ENCODE measurements at places on chromosomes 3 and 15. TPM values are rescaled to one million over a fixed set of nuclear protein-coding genes. Genes with fewer than 3 reads are reported as not detected.

DNA sequence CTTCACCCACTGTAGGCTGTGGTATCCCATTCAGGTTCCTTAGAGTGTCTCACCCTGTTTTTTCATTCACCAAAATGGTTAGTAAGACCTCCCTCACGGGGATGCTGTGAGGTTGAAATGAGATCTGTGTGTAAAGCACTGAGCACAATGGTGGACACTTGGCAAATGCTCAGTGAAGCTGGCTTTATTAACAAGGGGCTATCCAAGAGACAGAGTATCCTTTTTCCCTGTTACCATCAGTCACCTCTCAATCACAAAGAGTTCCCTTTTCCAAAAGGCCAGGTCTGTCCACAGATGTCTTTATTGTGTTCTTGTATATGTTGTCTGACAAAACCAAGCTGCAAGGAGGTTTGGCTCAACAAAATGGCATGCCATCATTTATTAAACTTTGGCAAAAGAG, 138.9 kb upstream of the RARB start:
- H3K27me3 ChIP-seq, result no peaks in the 10 kb centered on the region
- H3K27ac ChIP-seq, result no peak overlapping the region
- peaks cover 2% of the 10 kb centered on the region for H3K4me1 ChIP-seq
- no peaks in the 10 kb centered on the region for H3K36me3 ChIP-seq
- DNase-seq, result no peak
- no peak overlapping the region for H3K4me3 ChIP-seq

GRCh38 chr3:177358091-177358976, 161.1 kb upstream of the TBL1XR1 start:
- peak overlapping the region; percentile 88 for H3K27ac ChIP-seq
- H3K4me3 ChIP-seq, result peak overlapping the region; percentile 70
- peaks cover 68% of the 10 kb centered on the region for H3K4me1 ChIP-seq
- no peaks in the 10 kb centered on the region for H3K27me3 ChIP-seq
- no peaks in the 10 kb centered on the region for H3K36me3 ChIP-seq
- no peak for DNase-seq

- DNase-seq, result no peak
- H3K27ac ChIP-seq, result no peak overlapping the region
- H3K4me1 ChIP-seq, result peaks cover 14% of the 10 kb centered on the region
- H3K27me3 ChIP-seq, result no peaks in the 10 kb centered on the region
- no peak overlapping the region for H3K4me3 ChIP-seq
Observed at GRCh38 chr3:45716790-45717336, 27.7 kb downstream of the SACM1L start.

DNA sequence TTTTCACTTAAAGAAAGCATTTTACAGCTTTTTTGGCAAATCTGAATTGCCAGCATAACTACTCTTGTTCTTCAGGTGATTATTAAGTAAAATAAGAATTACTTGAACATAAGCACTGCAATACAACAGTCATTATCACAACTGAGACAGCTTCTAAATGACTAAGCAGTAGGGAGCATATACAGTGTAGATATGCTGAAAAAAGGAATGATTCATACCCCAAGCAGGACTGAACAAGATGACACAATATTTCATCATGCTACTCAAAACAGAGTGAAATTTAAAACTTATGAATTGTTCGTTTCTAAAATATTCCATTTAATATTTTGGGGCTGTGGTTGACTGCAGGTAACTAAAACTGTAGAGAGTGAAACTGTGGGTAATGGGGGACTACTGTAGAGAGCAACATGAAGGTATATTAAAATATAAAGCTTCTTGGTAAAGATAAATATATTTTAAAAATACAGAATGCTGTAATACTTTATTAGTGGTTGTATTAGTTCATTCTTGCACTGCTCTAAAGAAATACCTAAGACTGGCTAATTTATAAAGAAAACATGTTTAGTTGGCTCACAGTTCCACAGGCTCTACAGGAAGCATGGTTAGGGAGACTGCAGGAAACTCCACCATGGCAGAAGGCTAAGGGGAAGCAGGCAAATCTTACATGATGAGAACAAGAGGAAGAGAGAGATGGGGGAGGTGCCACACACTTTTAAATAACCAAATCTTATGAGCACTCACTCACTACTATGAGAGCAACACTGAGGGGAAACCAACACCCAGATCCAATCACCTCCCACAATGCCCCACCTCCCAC, 84.8 kb downstream of the DCLK3 start:
- no peaks in the 10 kb centered on the region for H3K27me3 ChIP-seq
- no peak overlapping the region for H3K4me3 ChIP-seq
- no peak for DNase-seq
- no peak overlapping the region for H3K27ac ChIP-seq
- no peaks in the 10 kb centered on the region for H3K4me1 ChIP-seq
- H3K36me3 ChIP-seq, result no peaks in the 10 kb centered on the region

DNA sequence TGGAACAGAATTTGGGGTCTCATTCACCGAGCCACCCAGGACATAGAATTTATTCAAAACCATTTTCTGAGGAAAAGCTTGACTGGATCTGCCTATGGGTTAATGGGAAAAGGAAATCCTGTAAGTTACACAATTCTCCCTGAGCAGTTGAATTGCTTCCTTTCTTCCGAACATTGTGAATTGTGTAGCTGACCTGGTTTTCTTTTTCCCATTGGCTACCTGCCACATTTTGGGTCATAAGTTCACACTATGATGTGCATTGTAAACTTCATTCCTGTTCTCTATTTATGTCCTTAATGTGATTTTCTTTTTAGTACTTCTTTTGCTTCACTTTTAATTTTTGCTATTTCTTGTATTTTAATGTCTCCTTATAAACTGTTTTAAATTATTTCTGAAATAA, 386.0 kb upstream of the LRRC3B start:
- H3K27ac ChIP-seq, result no peak overlapping the region
- H3K4me1 ChIP-seq, result no peaks in the 10 kb centered on the region
- no peak for DNase-seq
- no peaks in the 10 kb centered on the region for H3K27me3 ChIP-seq

- H3K4me1 ChIP-seq, result no peaks in the 10 kb centered on the region
- no peak for DNase-seq
- no peaks in the 10 kb centered on the region for H3K36me3 ChIP-seq
- no peak overlapping the region for H3K27ac ChIP-seq
Observed at GRCh38 chr15:81064253-81064652, 63.5 kb downstream of the TLNRD1 start.

DNA sequence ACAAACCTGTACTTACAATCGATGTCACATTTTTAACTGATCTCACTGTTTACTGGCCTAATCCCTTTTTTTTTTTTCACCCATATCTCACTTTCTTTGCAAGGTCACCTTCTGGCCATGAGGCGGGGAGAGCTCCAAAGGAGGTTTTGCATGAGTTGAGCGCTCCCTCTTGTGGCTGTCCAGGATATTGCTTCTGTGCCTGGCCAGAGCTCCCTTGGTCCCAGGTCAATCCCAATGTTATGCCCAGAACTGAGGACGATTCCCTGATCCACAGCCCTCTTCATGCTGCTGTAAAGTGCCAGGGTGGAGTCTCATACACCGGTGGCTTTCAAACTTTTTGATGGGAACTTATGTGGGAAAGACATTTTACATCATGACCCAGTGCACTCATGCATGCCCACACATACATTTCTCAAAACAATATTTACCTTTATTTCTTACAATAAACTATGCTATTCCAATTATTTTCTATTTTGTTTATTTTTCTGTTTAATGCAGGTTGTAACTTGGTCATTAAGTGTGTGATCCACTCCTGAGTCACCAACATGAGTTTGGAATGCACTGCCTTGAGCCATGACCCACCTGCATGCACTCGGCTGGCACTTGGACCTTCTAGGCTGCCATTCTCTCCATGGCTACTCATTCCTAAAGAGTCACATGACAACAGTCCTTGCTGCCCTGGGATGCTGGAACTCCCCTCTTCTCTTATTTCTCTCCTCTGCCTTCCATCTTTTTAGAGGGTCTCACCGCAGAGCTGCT, 9.6 kb upstream of the SST start:
- no peaks in the 10 kb centered on the region for H3K27me3 ChIP-seq
- peak; percentile 28 for DNase-seq
- H3K27ac ChIP-seq, result no peak overlapping the region
- no peaks in the 10 kb centered on the region for H3K36me3 ChIP-seq
- peaks cover 4% of the 10 kb centered on the region for H3K4me1 ChIP-seq

DNA sequence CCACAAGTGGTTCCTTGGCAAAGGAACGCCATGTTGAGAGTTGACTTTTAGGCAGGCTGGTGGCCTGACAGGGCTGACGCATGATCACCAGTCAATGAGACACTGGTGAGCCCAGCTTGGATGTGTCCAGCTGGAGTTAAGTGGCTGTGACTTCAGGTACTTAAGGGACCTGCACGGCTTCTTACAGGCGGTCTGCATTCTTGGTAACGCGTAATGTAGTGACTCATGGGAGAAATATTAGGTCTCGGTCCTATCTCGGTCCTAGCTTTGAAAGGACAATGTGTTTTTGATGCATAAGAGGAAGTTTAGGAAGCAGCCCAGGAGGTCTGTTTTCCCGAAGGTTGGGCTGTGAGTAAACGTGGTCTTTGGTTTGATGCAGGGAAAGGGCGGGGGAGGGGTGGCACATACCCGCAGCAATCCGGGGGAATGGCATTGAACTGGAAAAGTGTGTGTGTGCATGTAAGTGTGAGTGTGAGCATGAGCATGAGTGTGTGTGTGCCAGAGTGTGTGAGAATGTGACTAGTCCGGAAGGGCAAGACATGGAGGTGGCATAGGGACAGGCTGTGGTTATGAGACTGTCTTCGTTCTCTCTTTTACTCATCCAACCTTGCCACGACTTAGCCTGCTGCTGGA, 55.3 kb downstream of the FAM43A start:
- no peak overlapping the region for H3K27ac ChIP-seq
- H3K36me3 ChIP-seq, result no peaks in the 10 kb centered on the region
- peaks cover 2% of the 10 kb centered on the region for H3K4me1 ChIP-seq
- no peak overlapping the region for H3K4me3 ChIP-seq
- no peaks in the 10 kb centered on the region for H3K27me3 ChIP-seq

DNA sequence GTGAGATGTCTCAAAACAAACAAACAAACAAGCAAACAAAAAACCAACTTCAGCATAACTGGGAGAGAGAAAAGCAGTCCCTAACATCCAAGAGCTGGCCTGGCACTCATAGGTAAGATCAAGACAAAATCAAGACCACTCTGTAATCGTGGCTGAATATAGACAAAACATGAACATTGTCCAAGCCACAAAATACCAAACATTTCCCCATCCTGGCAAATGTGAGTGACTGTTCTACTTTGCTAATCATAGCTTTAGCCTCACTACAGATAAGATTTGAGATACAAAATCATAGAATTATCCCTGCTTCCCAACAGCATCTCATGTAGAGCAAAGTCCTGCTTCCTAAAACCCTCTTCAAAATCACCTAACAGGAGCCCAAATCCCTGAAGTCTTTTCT, 116.7 kb upstream of the PRTG start:
- H3K4me1 ChIP-seq, result no peaks in the 10 kb centered on the region
- no peak overlapping the region for H3K4me3 ChIP-seq
- H3K27ac ChIP-seq, result no peak overlapping the region
- H3K27me3 ChIP-seq, result no peaks in the 10 kb centered on the region

GRCh38 chr15:67076147-67076843, 10.9 kb downstream of the SMAD3 start:
- H3K4me1 ChIP-seq, result peaks cover 56% of the 10 kb centered on the region
- no peaks in the 10 kb centered on the region for H3K27me3 ChIP-seq
- H3K4me3 ChIP-seq, result peak overlapping the region; percentile 21

DNA sequence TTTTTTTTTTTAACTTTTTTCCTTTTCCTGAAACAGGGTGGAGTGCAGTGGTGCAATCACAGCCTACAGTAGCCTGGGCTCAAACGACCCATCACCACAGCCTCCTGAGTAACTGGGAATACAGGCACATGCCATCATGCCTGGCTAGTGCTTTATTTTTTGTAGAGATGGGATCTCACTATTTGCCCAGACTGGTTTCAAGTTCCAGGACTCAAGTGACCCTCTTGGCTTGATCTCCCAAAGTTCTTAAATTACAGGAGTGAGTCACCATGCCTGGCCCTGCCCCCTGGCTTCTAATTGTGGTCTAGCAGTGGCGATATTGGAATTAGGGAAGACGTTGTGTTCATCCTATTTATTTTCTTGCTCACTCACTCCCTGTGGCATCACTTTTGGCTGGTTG, 1138.4 kb downstream of the SI start:
- no peaks in the 10 kb centered on the region for H3K4me1 ChIP-seq
- no peak overlapping the region for H3K4me3 ChIP-seq
- H3K27me3 ChIP-seq, result no peaks in the 10 kb centered on the region
- no peaks in the 10 kb centered on the region for H3K36me3 ChIP-seq

The ADGRG7 gene
- total RNA-seq, result not detected

Measured in thoracic aorta (tissue), 2 donors.